C1 segment of cervical spinal cord (tissue), 14 donors: ENCODE measurements at places on chromosomes 7 and 10.
A peak's percentile ranks its signal among the peaks of the same experiment; 100 is the strongest.

DNA sequence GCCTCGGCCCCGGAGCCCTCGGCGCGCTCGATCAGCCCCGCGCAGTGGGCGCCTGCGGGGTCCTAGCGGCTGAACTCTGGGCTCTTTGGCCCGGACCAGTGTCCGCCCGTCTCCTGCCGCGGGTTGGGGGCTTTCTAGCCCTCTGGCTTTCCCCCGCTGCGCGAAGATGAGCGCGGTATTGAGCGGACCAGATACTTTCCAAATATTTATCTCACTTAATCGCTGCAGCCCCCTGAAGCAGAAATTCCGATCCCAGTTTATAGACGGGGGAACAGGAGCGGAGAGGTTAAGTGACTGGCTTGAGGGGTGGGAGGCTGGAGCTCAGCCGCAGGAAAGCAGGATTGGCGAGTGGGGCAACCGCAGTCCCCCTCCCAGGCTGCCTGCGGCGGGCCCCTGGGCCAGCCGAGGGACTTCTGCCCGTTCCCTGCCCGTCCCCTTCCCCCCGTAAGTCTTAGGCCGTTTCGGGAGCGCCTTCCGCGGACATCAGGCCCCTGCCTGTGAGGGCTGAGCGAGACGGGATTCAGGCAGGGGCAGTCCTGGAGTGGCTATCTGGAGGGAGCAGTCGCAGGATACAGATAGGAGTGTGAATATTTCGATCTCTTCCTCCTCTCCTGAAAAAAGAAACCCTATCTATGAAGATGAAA, 565 bp downstream of the STRIP2 start:
- DNase-seq = no peak

GRCh38 chr7:15525652-15526263, 36.1 kb downstream of the AGMO start:
- DNase-seq = no peak

- DNase-seq = peak; percentile 23
Observed at GRCh38 chr10:30591249-30591670, 38.3 kb downstream of the LYZL2 start.

DNA sequence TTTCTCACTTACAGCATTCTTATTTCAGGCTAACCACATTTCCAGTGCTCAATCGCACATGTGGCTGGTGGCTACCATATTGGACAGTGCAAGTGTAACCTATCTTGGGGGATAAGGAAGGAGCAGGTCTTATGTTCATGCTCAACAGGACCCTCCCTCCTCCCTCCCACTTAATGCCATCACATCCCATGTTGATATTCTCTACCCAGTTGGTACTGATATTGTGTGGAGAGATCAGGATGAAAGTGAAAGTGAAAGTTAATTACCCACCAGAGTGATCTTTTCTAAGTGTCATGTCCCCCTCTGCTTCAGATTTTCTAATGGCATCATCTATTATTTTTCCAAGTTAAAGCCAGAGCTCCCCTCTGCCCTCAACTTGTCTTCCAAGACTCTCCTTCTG, 91.6 kb downstream of the BMPER start:
- DNase-seq = no peak

DNA sequence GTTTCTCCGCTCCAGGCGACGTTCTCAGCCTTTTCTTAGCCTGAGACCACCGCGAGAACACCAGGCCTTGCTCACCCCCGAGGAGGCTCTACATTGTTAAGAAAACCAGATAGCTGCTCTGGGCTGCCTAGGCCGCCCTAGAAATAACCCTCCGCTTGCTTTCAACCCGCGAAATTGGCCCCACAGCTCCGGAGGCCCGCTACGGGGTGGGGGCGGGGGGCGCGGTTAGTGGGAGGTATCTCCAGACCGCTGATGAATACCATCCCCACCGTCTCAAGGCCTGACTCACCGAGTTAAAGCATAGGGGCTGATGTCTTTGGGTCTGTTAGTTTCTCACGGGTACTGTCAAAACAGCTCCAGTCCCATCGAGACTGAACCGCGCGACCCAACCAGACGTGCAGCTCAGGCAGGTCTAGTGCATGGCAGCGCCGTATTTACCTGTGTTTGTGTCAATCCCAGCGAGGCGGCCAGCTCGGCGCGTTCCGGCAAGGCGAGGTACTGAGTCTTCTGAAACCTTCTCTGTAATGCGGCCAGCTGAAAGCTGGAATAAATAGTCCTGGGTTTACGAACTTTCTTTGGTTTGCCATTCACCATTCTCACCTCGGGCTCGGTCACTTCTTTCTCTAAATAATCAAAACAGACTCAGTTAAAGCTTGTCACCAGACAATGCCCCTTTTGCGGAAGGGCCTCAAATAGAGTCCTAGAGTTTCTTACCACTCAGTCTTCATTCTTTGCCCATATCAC, 2.7 kb downstream of the DLX5 start:
- DNase-seq = no peak

- no peak for DNase-seq
Observed at GRCh38 chr10:97823734-97824133, 25.9 kb upstream of the GOLGA7B start.

DNA sequence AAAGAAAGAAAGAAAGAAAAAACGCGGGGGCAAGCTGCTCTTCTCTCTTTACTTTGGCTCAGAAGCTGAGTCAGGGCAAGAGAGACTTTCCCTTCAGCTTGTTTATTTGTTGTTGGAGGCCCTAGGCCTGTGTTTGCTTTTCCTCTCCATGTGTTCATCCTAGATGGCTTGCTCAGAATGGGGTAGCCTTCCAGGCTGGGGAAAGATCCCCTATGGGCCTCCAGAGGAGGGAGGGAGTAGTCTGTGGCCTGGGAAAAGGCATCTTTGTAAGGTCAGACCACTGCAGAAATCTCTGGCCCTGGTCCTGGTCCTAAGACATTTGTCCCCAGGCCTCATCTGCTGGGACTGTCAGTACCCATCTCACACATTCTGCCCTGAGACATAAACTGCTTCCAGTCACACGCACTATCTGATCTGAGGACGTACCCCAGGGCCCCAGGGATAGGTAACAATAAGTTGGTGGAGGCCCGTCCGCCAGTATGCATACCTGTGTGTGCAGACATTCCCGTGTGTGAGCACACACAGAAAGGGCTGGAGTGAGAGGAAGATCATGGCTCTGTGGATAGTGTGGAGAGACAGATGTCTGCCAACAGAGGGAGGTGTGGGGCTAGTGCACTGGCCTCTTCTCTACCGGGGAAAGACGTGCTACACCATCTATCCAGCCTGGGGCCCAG, 4.9 kb upstream of the SCD start:
- peak; percentile 45 for DNase-seq

GRCh38 chr10:115049960-115050359, 43.2 kb upstream of the ATRNL1 start:
- DNase-seq = no peak
